Bronchial epithelial cell (primary cell): ENCODE measurements at places on chromosomes 13 and 19. TPM values are rescaled to one million over a fixed set of nuclear protein-coding genes. Genes with fewer than 3 reads are reported as not detected.

Gene SIGLEC12
- total RNA-seq: not detected in 2 replicates

Gene CASP14
- total RNA-seq: not detected in 2 replicates

Gene CEACAM3
- 0.26 TPM in 1 of 2 replicates, not detected in the other for total RNA-seq

Gene NLRP5
- not detected in 2 replicates for total RNA-seq

Gene PCDH17
- total RNA-seq: under 0.01 TPM in 2 replicates

Gene CGB3
- total RNA-seq: not detected in 2 replicates

Gene DDX39A
- total RNA-seq: 36.7 and 54.8 TPM in 2 replicates

Gene ATP4B
- total RNA-seq: not detected in 2 replicates

Gene UQCRFS1
- total RNA-seq: 26.1 and 27.8 TPM in 2 replicates

Gene GIPC3
- not detected in 2 replicates for total RNA-seq

Gene KLHL1
- not detected in 2 replicates for total RNA-seq

Gene TBC1D4
- 10.3 and 12.4 TPM in 2 replicates for total RNA-seq

Gene MAP2K2
- total RNA-seq: 116 and 178 TPM in 2 replicates

Gene PGLYRP1
- total RNA-seq: not detected in 2 replicates

Gene ICAM4
- total RNA-seq: 4.0 and 10.8 TPM in 2 replicates

Gene CAPNS1
- total RNA-seq: 240 and 418 TPM in 2 replicates

Gene PRRG2
- 4.5 and 6.3 TPM in 2 replicates for total RNA-seq
